ENCODE measurements at places on chromosomes 4 and X.

DNA sequence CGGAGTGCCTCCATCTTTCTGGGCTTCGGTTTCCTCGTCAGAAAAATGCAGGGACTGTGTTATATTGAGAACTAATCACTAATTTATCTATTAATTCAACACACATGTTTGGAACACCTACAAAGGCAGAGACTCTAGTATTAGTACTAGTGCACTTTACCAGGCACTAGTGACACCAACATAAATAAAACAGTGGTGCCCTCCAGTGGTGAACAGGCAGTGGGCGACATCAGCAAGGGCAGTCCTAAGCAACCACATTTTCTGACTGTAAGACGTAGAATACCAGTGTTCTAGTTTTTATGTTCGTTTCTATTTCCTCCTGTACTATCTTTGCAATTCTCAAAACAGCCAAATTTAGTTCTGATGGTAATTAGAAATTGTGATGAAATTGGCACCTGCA, 69.1 kb upstream of the UCP1 start:
- no peak for DNase-seq

- peak; percentile 9 for DNase-seq
Observed at GRCh38 chrX:132292793-132293192, 73.5 kb upstream of the RAP2C start.

DNA sequence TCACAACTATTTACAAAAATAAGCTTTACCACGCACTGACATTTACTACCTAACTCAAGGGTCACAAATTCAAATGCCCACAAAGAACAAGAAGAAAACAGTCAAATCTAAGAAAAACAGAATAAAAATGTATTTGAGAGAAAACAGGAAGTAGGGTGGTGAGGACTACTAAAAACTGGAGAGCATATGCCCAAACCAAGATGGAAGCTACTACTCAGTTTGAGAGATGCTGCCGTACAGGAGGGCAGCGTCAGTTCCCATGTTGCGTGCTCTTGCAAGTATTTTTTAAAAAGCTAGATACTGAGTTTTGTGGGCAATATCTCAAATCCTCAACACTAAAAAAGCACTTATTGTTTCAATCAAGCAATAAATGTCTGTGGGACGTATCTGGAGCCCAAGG, 16.2 kb downstream of the HNRNPD start:
- no peak for DNase-seq

DNA sequence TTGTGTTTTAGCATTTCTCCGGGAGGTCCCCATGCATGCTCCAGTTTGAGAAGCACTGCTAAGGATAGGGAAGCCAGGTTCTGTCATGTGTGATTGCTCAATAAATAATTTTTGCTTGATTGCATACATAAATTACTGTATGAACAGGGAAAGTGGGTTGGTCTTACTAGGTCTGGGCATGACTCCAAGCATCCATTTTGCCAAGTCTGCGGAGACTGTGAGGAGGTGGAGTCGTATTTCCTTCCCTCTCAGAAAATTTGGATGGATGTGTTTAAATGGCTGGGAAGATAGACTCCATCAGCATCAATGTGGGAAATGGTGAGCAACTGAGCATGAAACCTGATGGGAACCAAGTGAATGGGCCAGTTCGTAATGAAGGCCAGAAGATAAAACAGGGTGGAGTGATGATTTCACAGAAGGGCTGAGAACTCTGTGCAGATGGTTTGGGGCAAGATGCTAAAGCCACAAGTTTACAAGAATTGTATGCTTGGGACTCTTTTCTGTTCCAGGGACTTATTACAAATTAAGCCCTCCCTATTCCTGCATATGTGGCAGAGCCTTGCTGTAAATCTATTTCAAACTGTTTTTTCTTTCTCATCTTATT, 84.1 kb downstream of the NHS start:
- DNase-seq, result no peak

DNA sequence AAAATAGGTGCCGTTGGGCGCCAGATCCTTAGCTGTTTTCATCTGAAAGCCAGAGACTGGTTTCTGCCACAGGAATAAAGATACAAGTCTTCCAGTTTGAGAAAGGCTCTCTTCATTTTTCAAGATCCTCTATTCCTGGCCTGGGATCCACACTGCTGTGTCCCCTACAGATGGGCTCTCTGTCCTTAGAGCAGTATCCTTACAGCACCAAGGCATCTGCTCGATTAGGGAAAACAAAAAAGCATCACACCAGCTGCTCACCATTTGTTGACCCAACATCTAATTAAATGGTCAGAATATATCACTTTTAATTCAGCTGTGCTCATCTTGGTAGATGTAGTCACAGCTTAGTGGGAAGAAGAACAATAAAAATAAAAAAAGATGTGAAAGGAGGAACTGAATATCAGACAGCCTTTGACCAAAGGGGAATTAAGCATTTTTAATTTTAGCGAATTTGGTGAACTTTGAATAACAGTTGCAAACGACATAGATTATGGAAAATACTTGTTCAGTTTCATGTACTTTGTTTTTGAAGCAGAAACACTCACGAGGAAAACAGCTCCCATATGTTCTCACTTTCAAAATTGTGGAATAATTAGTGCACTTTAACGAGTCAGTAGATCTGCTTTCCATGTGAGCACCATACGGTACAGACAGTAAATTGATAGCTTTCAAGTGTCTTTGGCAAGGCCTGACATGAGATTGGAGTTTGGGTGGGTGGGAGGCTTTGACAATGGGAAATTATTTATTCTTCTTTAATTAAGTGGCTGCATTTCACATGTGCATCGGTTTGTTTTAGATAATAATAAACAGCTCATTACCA, 148.4 kb upstream of the CLNK start:
- DNase-seq, result no peak

DNA sequence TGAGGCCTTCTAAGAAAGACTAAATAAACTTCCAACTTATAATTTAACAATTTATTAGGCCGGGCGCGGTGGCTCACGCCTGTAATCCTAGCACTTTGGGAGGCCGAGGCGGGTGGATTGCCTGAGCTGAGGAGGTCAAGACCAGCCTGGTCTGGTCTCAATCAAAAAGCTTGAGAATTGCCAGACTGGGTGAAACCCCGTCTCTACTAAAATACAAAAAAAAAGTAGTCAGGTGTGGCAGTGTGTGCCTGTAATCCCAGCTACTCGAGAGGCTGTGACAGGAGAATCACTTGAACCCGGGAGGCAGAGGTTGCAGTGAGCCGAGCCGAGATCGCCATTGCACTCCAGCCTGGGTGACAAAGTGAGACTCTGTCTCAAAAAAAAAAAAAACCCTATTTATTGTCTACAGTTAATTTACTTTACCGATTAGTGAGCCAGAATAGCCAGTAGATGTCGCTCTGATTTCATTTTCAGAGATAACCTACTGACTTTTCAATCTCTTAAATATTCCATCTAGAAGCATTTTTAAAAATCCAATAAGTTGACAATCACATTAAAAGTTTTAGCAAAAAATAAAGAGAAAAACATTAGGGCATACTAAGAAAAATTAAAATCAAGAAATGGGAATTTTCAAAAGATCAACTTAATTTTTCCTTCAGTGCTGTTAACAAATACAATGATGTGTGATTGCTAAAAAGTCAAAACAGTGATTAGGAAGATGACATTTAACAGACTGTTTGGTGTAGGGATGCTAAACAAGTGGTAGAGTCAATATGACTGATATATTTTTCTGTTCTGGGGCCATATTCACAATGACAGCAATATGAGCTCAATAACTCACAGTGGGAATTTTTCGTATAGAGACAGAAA, 4.3 kb upstream of the SHROOM3 start:
- DNase-seq, result peak; percentile 31

DNA sequence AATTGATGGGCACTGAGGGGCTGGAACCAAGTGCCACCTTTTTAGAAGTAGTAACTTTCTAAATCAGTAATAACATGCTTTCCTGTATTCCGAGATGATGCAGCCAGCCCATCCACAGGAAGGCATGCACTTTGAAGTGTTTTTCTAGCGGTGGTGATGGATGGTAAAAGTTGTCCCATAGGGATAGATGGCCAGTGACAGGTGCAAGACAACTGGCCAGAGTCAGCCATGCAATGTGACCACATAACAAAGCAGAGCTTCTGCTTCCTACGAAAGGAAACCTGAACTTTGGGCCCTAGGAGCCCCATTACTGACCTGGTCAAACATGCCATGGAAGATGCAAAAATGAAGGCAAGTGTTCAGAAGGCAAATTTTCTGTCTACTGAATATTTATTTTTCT, 72.3 kb downstream of the NR3C2 start:
- no peak for DNase-seq

DNA sequence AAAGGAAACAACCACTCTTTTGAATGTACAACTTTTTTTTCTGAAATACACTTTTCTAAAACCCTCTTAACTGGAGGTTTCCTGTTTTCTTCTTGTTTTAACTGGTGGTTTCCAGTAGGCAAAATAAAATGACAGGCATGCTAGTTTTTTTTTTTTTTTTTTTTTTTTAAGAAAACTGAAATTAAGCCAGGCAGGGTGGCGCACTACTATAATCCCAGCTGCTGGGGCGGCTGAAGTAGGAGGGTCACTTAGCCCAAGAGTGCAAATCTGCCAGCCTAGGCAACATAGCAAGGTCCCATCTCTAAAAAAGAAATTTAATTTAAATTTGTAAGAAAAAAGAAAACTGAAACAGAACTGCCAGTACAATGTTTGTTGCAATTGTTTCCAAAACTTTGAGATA, 44.0 kb downstream of the TMEM144 start:
- DNase-seq, result no peak

GRCh38 chr4:13988353-13989305, 361.1 kb upstream of the BOD1L1 start:
- DNase-seq, result peak; percentile 86

DNA sequence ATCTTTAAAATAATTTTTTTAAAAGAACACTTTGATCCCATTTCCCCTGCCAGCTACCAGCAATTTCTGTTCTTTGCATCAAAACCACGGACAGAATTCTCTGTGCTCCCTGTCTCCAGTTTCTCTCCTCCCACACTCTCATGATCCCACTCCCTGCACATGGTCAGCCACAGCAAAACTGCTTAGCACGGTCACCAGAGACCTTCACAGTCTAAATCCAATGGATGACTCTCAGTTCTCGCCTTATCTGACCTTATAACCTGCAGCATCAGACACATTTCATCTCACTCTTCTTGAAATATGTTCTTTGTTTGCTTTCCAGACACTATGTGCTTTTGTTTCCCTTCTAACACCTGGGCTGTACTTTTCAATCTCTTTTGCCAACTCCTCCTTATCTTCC, 131.5 kb downstream of the NR3C2 start:
- no peak for DNase-seq

- peak; percentile 88 for DNase-seq
Observed at GRCh38 chr4:6942238-6942800, 32.7 kb downstream of the TBC1D14 start.

GRCh38 chrX:19811807-19812604, 75.4 kb downstream of the SH3KBP1 start:
- DNase-seq, result no peak

GRCh38 chr4:10730019-10730418, 45.5 kb upstream of the CLNK start:
- no peak for DNase-seq

- DNase-seq, result no peak
Observed at GRCh38 chrX:53194308-53194707, 30.7 kb downstream of the KDM5C start.

GRCh38 chrX:8841911-8842310, 40.7 kb upstream of the FAM9A start:
- DNase-seq, result no peak

DNA sequence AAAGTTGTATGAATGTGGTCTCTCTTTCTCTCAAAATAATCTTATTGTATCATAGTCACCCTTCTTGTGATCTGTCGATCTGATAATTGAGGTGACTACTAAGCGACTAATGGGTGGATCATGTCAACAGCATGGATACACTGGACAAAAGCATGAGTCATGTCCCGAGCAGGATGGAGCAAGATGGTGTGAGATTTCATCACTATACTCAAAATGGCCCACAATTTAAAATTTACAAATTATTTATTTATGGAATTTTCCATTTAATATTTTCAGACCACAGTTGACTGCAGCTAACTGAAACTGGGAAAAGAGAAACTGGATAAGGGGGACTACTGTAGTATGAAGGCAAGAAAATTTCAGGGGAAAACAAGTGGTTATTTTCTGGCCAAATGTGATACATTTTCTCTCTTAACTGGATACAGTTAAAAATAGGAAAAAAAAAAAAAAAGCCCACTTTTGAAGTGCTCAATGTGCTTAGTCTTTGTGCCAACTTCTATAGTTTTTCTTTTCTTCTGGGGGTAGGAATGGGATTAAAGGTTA, 25.3 kb downstream of the FAM241A start:
- DNase-seq, result peak; percentile 73

GRCh38 chr4:110595583-110595982, 27.3 kb downstream of the PITX2 start:
- DNase-seq, result no peak

- DNase-seq, result no peak
Observed at GRCh38 chrX:8579602-8580001, 115.0 kb downstream of the VCX3B start.
